ENCODE measurements at places on chromosomes 1 and 21.
A peak's percentile ranks its signal among the peaks of the same experiment; 100 is the strongest.

DNA sequence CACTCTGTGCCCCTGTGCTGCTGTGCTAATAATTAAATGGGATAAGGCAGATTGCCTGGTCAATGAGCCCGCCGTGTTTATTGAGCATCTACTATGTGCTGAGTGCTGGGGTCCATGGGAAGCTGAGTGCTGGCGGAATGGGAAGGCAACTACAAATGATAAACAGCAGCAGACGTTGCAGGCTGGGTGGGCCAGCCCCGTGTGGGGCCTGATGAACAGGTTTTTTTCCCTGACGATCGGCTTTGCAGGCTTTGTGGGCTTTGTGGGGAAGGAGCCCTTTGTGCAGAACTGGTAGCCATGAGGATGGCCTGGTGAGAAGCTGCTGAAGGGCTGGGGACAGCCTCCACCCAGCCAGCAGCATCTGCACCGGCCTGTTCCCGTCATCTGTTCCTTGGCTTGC is 3.5 kb downstream of the PDE9A start:
- no peak for DNase-seq

GRCh38 chr1:44246806-44247205 is 33.5 kb downstream of the DMAP1 start:
- no peak for DNase-seq

GRCh38 chr21:35395728-35396127 is 346.6 kb upstream of the RUNX1 start:
- no peak for DNase-seq

GRCh38 chr1:177024623-177025022 is 139.9 kb downstream of the ASTN1 start:
- DNase-seq, result no peak

GRCh38 chr1:243842978-243843511 is 7.0 kb downstream of the AKT3 start:
- no peak for DNase-seq

DNA sequence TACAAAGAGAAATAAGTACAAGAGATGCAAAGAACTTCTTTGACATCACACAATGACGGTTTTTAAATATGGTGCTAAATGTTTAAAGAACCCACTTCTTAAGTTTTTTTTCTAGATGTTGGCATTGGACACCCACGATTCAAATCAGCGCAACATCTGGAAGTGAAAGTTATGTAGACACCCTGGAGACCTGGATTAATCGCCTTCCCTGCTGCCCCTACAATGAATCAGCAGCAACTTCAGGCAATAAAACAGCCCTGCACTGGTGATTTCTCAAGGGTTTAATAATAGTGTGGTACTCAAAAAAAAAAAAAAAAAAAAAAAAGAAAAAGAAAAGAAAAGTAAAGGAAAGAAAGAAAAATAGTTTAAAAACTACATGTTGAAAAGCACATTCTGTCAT is 248.3 kb downstream of the NUF2 start:
- DNase-seq, result no peak

- no peak for DNase-seq
These were observed 17.7 kb upstream of the CLSTN1 start for GRCh38 chr1:9841460-9841859.

DNA sequence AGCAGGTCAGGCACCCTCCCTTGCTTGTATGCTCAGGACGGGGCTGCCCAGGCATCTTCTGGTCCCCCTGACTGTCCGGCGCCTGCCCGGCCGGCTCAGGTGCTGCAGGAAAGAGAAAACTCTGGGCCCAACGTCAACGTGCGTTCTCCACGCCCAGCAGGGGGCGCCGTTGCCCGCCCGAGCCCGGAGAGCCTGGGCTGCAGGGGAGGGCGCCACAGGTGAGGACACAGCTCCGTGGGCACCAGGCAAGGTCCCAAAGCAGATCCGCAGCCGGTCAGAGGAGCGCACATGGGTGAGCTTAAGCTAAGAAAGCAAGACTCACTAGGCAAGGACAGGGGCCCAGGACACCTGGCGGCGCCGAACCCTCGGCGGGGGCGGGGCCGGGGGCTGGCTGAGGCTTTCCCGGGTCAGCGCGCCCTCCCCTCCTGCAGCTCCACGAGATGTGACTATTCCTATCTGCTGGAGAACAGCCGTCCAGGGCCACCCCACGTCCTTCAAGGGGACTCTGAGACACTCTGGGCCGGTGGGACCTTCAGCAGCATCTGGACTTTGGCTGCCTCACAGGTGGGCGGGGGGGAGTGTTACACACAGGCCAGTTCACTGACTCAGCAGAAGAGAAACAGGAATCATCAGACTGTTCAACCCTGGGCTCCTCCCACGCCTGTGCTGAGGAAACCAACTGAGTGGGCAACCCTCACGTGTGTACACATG is 29.3 kb downstream of the KRTAP10-1 start:
- peak; percentile 55 for DNase-seq

DNA sequence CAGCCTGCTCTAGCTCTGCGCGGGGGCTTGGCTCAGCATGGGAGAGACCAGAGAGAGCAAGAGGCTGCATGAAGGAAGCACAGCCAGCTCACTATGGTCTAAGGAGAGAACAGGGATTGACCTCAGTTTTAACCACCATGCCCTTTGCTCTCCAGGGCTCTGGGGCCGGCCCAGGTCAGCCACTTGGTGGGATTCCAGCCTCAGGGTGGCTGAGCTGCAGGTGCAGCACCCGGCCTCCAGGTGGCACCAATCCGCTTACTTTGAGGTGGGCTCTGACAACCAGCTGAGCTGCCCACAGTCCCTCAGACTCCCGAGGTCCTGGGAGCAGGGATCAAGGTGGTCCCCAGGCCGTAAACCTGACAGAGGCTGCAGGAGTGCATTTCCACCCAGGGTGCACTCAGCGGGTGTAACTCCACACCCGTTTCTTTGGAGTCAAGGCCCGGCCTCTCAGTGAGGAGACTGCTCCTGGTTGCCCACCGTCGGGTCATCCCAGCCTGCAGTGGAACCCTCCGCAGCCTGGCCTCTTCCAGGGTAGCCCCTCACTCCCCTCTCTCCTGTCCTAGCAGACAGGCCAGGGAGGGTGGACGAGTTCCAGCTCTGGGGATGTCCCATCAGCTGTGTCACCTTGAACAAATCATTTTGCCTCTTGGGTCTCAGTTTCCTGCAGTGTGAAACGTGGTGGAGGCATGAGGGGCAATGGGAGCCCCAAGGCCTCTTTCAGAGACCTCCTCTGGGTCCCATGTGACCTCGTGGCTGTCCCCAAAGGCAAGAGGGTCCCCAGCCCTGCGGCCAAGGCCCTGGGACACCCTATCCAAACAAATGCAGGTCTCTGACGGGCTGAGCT is 607 bp upstream of the LGR6 start:
- DNase-seq, result peak; percentile 44

- no peak for DNase-seq
These were observed 112.8 kb upstream of the USP25 start for GRCh38 chr21:15616864-15617574.

DNA sequence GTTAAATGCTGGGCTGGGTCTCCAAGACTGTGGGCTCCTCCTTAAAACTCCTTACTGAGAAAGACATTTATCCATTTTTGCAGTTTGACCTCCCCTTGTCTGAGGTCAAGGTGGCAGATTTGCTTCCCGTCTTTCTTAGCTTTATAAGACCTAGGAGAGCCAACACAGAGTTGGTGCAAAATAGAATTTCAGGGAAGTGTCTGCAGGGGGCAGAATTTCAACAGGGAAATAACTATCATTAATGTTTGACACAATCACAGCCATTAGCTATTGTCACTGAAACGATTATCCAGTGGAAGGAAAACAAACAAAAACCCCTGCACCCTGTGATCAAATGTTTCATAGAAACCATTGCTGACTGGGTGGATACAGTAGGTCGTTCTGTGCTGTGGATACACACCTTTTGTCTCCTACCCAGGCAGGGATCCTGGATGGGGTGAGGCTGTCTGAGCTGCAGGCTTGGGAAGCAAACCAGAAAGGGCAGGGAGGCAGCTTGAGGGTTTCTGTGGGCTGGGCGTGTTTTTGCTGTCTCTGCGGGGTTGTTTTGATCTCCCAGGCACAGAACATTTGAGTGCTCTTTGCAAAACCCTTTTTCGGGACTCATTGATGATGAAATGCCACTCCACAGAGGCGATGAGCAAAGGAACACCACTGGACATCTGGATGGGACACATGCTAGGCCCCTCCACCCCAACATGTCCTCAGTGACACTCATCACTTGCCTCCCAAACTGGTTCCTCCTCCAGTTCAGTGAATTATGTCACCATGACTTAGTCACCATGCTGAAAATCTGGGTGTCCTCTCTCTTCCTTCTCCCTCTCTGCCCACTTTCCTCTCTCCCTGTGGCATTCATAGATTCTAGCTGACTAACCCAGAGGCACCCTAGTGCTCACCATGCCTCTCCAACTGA is 94.2 kb upstream of the SERBP1 start:
- DNase-seq, result no peak

Data from stimulated activated CD8-positive, alpha-beta memory T cell treated with anti-CD3 and anti-CD28 coated beads, Interleukin-7, amount 100 ng/mL, for 1 hour (primary cell).